ENCODE measurements at places on chromosomes 1 and 21.
A peak's percentile ranks its signal among the peaks of the same experiment; 100 is the strongest.

DNA sequence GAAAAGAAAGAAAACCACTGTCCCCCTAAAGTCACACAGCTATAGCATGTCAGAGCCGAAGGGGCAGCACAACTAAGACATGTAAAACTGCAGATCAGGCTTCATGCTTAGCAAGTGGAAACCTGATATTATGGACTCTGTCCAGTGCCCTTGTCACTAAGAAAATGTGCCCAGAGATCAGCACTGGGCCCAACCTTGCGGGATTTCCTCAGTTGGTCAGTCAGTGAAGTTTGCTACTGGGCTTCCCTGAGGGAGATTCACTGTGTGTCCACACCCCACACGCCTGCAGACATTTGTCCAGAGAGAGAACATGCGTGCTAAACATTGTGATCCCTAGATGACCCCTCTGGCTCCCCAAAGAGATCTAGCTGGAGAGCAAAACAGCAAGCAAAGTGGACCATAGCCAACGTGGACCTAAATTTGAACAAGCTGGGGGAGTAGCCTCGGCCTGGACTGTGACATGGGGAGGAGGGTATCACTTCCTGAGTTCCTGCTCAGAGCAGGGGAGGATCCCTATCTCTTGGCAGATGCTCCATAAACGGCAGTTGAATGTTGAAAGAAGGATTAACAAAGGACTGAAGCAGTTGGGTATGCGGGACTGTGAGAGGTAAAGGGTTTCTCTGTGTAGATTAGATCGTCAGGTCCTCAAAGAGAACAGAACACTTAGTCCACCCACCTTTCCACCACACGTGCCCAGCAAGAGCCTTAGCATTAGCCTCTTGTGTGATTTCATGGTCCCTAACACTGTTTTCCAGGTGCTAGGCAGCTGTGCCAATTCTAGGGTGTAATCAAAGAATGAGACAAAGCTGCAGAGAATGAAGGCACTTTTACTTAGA lies 53.6 kb downstream of the GLUL start:
- no peak for DNase-seq

DNA sequence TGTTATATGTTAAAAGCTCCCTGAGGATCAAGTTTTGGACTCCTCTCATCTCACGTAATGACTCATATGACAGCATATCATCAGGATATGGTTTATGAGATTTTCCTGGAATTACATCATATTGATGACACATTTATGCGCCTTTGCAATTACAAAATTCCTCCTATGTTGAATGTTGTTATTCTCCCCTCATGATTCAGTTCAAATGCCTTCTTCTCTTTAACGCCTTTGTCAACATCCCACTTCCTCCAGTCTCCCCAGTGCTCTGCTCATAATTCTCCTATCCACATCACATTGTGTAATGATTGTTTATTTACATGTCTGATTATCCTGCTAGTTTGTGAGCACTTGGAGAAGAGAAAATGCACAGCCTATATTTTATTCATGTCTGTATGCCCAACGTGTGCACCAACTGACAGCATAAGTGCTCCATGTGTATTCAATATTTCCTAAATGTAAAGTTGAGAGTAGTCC lies 80.9 kb upstream of the BACH1 start:
- no peak for DNase-seq

- DNase-seq = no peak
These were observed 351.4 kb downstream of the NUF2 start for GRCh38 chr1:163672976-163673758.

GRCh38 chr21:38929142-38929541 lies 123.4 kb downstream of the ETS2 start:
- DNase-seq = no peak

DNA sequence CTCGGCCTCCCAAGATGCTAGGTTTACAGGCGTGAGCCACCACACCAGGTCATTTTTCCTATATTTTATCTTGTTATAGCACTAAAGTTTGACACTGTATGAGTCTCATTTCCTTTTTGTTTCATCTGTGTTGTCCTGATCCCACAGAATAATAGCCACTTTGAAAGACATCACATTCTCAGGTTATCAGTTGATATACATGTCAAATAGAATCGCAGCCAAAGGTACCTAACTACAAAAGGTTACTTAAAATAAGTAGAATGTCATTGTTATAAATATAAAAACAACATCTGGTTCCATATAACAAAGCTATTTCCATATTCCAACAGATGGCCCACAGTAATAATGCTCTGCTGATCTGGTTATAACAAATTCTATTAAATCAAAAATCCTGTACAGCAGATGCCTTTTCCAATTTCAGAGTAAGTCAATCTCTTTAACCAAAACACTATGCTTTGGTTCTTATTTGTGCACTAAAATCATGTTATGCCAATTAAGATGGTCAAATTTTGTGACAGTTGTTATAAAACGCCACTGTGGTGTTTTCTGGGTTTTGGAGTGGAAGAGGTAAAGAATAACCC lies 6.0 kb downstream of the FOXJ3 start:
- no peak for DNase-seq

DNA sequence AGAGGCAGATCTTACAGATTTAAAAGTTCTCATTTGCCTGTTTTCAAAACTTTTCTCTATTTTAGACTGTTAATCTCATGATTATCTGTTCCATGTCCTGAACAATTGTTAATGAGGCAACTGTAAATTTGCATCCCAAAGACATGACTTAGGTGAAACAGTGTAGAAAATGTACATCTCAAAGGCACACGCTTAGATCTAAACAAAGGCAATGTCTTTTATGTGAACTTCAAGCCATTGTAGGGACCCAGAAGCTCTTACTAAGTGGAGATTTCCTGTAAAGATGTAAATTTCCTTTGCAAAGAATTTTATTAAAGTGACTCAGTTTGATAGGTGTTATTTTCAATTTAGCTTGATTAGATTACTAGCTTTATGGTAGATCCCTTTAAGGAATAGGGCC lies 125.2 kb upstream of the F3 start:
- no peak for DNase-seq

DNA sequence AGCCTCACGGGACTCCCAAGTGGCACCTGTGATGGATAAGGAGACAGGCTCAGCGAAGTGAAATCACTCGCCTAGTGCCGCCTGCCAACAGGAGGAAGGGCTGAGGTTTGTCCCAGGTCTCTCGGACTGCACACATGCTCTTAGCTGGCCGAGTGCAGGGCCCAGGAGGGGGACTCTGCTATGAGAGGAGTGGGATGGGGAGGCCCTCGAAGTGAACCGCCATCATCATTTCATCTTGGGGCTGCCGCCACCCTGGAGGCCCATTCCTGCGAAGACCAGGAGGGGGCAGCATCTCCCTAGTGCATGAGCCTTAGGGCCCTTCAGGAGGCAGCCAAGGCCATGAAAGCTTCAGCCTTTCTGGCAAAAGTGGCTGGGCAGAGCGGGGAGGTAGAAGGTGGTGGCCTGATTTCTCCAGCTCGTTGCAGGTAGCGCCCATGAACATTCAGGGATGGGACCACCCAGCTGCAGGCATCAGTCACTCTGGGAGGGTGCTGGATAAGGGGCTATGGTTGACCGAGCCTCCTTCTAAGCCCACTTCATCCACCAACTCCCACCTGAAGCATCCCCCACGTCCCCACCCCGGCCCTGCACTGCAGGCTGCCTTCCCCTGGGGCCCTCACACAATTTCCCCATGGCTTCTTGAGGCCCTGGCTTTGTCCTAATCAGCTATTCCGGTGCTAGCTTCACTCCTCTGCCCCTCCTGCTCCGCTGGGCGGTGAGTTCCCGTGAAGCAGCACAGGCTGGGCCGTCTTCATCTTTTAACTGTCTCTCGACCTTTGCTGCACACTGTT lies 17.2 kb upstream of the RASSF5 start:
- DNase-seq = peak; percentile 63

DNA sequence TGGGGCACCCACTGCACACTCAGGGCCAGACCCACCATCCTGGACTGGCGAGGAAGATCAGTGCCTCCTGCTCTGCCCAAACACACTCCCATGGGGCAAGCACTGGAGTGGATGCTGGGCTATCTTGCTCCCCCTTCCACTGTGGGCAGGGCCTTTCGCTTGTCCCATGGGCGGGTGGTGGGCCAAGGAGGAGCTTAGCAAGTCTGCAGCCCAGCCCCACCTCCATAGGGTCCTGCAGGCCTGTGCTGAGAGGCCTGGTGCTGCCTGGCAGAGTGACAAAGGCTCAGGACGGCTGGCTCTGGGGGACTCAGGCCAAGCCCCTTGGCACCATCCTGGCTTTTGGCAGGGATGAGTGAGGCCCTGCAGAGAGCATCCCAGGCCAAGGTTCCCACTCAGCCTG lies 89.4 kb downstream of the PTPRU start:
- no peak for DNase-seq

GRCh38 chr1:57420981-57421785 lies 2.7 kb downstream of the DAB1 start:
- DNase-seq = no peak

- DNase-seq = peak; percentile 48
These were observed 112.2 kb downstream of the NR5A2 start for GRCh38 chr1:200139661-200140250.

DNA sequence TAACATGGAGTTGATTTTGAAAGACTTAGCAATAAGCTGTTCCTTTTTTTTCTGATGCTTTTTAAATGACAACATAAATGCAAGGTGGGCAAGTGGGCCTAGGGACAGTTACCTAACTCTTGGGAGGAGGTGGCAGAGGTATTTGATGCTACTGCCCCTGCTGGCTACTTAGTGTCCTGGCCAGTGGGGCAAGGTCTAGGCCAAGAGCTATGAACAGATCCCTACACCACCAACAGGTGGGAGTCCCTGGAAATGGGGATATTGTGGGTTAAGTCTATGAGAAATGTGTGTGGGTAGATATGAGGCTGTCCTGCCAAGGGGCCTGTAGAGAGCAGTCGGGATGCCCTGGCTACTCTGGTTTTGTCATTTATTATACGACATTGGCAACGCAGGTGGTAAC lies 31.3 kb upstream of the B3GALT5 start:
- DNase-seq = no peak

DNA sequence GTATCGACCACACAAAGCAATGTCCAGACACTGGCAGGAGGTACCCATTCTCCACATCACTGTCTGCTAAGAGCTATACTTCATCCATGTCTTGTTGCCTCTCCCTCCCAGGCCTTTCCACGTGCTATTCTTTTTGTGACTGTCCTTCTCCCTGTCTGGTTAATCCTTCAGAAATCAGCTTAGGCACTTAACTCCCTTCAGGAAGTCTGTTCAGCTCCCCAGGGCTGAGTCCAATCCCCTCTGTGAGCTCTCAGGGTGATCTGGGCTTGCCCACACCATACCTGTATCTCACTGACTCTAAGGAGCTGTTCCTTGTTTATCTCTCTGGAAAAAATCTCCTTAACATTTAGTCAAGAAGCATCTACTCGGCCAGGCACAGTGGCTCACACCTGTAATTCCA lies 69.4 kb downstream of the NID1 start:
- DNase-seq = no peak

GRCh38 chr1:11680270-11681070 lies 478 bp downstream of the MAD2L2 start:
- no peak for DNase-seq

GRCh38 chr1:230833511-230833910 lies 34.8 kb downstream of the C1orf198 start:
- DNase-seq = no peak

DNA sequence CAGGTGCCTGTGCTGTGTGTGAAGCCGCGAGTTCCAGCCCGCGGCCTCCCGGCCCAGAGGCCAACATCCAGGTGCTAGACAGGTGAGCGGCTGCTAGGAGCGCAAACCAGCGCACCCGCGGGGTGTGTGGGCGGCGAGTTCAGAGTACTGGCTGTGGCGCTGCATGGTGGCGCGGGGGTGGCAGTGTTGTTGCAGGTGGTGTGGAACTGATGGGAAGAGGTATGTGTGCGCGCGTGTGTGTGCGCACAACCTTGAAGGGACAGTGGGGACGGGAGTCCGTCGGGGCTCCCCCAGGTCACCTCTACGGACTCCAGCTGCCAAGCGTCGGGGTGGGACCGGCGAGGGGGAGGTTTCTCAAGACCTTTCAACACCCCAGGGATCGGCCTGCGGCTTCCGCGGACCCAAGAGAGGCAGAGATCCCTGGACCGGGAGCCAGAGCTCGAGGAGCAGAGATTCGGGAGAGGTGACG lies 433 bp upstream of the DMBX1 start:
- no peak for DNase-seq

DNA sequence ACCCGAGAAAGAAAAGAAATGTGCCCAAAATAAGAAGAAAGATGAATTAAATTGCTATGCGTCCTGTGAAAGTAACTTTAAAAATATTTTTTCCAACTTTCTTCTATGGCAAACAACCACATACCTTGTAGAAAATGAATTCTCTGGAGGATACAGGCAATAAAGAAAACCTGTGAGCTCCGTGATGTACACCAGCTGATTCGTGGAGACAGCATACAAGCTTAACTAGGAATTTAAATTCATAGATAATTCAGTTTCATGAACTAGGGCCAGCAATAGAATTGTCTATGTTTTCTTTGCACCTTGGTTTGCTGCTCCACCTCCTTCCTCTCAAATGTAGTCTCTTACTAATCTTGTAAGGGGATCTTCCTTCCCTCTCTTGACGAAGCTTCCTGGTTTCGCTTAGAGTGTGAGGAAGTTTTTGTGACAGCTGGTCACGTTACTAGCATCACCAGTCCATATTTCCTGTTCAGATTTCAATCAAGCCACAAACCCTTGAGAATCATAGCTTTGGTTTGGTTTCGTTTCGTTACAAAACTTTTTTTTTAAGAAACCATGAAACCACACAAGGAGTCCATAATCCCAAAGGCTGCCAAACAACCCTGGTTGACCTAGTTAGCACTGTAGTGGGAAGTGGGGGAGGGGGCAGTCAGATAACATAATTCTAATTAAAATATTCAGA lies 35.8 kb downstream of the GREM2 start:
- peak; percentile 58 for DNase-seq

GRCh38 chr21:17427831-17428483 lies 84.9 kb upstream of the CXADR start:
- no peak for DNase-seq

GRCh38 chr1:76177615-76178014 lies 103.1 kb downstream of the ST6GALNAC3 start:
- no peak for DNase-seq

DNA sequence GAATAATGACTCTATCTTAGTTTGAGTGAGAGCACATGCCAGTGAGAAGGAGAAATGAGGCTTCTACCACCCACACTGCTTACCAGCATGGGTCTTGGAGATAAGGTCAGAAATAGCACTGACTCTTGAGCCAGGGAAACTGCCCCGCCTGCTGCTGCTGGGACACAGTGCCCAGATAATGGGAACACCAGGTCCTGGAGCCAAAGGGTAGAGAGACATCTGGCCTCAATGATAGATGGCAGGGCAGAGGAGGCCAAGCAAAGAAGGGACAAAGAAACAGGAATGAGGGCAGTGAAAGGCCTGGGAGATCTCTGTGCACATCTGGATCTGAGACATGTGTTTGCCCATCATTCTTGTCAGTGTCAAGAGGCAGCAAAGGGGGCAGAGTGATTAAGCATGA lies 97.4 kb downstream of the MIS18A start:
- no peak for DNase-seq

DNA sequence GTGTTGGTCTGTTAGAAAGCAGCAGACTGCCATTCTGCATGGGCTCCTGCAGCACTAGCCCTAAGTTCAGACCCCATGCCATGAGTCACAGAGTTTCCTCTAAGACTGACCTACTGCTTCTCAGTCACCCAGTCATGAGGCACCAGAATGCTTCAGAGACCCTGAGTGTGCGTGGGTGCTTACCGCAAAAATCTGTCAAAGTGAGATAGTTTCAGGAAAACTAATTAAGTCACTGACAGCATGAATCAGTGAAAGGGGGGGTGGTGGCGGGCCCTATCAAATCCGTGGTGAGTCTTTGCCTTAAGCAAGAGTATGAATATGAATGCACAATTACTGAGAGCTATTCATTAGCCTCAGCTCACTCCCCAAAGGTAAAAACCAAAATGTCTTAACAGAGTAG lies 98.1 kb downstream of the KCTD3 start:
- no peak for DNase-seq

All from CD4-positive, alpha-beta T cell treated with Interleukin-15 for 4 hours (primary cell).